ENCODE measurements at places on chromosomes 1 and 21.

DNA sequence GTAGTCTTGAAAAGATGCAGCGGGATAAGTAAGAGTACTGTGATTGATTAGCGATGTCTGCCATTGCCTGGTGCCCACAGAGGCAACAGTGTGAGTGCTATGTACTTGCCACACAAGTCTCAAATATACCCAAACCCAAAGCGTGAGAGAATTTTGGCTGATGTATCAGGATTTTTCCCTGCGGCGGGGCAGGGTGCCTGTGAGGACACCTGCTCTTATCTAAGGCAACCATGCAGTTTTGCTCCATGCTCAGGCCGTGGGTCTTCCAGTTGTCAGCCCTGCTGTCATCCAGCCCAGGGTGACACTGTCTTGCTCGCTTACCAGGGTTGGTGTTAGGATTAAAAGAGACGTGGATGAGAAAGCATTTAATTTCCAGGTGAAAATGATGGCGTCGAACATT, 202.7 kb downstream of the PTPRU start:
- no peak overlapping the region for H3K27ac ChIP-seq
- H3K36me3 ChIP-seq = no peaks in the 10 kb centered on the region
- H3K27me3 ChIP-seq = no peaks in the 10 kb centered on the region

- no peaks in the 10 kb centered on the region for H3K4me1 ChIP-seq
- H3K27ac ChIP-seq = no peak overlapping the region
- peaks cover 19% of the 10 kb centered on the region for H3K36me3 ChIP-seq
- no peaks in the 10 kb centered on the region for H3K27me3 ChIP-seq
These were observed 14.8 kb upstream of the METTL18 start for GRCh38 chr1:169809370-169810095.

DNA sequence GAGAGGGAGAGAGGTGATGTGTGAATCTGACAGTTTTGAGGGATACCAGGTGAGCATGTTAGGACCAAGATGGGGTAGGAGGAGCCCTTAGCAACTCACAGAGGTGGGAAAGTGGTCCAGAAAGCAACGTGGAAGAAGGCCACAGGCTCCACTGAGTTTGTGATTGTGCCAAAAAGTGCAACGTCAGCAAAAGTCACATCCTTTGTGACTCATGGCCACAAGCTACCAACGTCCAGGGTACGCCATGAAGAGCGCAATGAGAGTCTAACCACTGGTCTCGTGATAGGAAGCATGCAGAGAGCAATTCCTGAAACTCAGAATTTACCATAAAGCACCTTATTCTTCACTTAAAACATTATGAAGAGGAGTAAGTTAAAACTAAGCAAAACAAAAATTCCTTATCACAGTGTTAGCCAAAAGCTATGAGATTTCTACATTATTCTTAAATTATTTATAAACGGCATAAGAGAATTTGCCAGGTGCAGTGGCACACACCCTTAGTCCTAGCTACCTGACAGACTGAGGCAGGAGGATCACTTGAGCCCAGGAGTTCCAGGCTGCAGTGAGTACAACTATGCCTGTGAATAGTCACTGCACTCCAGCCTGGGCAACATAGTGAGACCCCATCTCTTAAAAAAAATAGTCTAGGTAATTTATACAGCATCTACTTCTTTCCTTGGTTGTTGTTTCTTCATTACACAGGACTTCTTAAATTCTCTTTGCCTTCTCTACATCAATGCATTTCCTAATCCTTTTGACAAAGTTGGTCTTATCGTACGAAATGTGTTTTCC, 55.2 kb downstream of the COLGALT2 start:
- H3K27ac ChIP-seq = no peak overlapping the region
- H3K4me1 ChIP-seq = no peaks in the 10 kb centered on the region
- H3K4me3 ChIP-seq = no peak overlapping the region
- no peak for DNase-seq
- no peaks in the 10 kb centered on the region for H3K27me3 ChIP-seq

DNA sequence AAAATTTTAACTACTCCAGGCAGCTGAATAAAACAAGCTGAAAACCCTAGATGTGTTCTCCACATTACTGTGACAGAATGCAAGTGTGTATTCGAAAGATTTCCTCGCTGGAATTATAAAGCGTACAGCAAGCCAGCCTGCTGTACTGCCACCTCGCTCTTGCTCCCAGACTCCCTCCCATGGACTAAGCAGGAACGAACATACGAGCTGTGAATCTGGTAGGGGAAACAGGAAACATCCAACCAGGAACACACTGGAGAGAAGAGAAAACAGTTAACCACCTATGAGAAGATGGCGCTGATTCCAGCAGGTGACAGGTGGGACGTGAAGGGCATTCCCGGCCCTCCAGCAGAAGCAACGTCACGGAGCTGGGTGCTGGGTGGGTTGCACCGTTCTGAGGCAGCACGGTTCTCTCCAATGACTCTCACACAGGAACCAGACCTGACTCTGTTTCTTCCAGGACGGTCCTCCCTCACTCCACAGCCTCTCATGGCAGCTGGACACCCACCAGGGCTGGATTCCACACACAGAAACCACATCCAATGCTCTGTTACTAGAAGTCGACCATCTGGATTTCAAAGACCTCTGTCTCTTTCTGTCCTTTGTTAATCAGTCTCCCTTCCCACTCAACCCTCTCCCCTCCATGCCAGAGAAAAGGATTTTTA, 219.2 kb downstream of the RERE start:
- DNase-seq = no peak
- H3K27me3 ChIP-seq = no peaks in the 10 kb centered on the region
- H3K27ac ChIP-seq = no peak overlapping the region
- no peak overlapping the region for H3K4me3 ChIP-seq

DNA sequence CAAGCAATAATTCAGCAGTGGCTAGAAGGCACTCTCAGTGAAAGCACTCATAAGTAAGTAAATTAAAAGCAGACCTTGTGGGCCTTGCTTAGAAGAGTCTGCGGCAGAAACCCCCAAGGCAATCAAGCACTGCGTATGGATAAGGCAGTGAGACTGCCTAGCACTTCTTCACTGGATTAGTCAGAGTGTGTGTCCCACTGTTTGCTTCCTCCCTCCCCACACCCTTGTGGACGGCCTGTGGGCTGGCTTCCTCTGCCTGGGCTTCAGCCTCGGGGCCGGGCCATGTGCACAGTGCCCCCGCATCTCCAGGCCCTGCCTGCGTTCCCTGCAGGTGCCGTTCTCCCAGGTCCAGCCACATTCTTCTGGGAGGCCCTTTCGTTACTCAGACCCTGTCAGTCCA, 23.8 kb downstream of the AGT start:
- DNase-seq = no peak
- no peak overlapping the region for H3K27ac ChIP-seq
- H3K4me3 ChIP-seq = no peak overlapping the region

DNA sequence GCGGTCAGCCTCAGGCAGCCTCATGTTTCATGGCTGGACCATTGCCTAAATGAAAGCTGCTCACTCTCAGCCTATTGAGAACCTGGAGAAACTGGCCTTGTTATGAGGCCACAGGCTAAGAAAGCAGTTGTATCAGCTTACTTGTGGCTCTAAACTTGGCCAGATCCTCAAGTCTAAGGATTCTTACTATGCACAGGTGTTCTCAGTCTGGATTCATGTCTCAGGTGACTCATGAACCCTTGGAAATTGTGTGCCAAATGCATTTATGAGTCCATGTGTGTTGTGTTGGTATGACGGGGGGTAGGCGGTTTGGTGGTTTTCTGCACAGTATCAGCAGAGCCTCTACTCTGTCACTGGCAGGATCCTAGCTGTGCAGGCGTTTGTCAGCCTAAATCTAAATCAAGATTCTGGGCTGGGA, 90.4 kb downstream of the ROR1 start:
- no peak overlapping the region for H3K4me3 ChIP-seq
- no peaks in the 10 kb centered on the region for H3K36me3 ChIP-seq
- no peak for DNase-seq
- H3K27me3 ChIP-seq = no peaks in the 10 kb centered on the region

DNA sequence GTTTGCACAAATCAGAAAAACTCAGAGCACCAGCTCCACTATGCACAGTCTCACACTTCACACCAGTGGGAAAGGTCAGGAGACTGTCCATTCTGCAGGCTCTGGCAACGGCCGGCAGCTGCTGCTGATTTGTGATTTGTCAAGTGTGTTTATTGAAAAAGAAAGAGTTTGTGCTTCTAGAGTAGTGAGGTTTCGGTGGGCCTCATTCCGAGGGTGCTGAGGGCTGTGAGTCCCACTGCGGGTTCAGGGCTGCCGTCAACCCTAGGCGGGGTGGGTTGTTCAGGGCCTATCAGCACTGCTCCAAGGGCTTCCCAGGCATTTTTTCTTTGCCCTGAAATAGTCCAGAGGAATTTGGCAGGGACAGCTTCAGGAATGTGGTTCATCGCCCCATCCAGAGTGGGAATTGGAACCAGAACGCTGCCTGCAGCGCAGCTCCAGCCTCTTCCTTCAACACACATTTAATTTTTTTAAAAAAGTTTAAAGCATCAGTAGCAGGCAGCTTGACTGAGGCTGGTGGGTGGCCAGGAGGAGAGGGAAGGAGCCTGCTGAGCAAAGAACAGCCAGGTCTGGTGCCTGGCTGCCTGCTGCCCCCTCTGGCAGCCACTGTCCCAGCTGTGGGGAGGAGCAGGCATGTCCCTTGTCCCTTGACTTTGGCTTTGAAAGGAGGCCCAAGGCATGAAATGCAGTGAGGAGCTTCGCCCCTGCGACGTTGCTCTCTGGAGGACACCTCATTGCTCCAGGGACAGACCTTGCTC, 19.7 kb downstream of the STUM start:
- no peaks in the 10 kb centered on the region for H3K36me3 ChIP-seq
- DNase-seq = peak; percentile 81
- no peak overlapping the region for H3K27ac ChIP-seq
- no peaks in the 10 kb centered on the region for H3K27me3 ChIP-seq

- peak overlapping the region; percentile 0 for H3K4me3 ChIP-seq
- H3K27me3 ChIP-seq = no peaks in the 10 kb centered on the region
- DNase-seq = no peak
- no peaks in the 10 kb centered on the region for H3K36me3 ChIP-seq
- no peaks in the 10 kb centered on the region for H3K4me1 ChIP-seq
These were observed 8.0 kb upstream of the TMPRSS15 start for GRCh38 chr21:18411565-18411964.

DNA sequence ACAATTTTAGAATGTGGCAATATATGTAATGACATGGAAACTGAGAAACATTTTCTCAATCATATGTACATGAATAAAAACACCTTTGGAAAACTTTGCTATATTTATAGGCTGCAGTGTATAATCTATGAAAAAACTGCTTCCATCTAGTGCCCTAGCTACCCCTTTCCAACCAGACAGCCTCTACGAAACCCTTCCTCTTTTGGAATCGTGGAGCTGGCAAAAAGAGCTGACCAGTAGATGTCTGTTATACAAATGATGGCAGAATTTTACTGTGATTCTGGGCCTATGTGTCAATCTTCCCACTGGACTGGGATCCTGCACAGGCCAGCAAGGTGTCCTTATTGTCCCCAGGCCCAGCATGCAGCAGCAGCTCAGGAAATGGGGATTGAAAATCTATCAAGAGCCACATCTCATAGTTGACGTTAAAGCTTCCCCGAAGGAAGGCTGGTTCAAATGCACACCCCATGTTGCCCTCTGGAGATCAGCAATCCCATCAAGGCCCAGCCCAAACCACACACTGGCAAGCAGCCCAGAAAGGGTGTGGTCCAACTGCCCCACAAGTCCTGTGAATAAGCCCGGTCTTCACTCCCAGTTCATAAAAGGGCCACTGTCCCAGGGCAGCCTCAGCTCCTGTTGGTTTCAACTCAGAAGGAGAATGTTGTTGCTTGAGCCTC, 8.8 kb upstream of the FAM20B start:
- no peaks in the 10 kb centered on the region for H3K4me1 ChIP-seq
- H3K4me3 ChIP-seq = no peak overlapping the region
- no peaks in the 10 kb centered on the region for H3K36me3 ChIP-seq
- H3K27ac ChIP-seq = no peak overlapping the region
- H3K27me3 ChIP-seq = no peaks in the 10 kb centered on the region

Measured in H9 (cell line).